ENCODE measurements at places on chromosomes 16 and 17.

GRCh38 chr17:8292639-8293395, 2.4 kb downstream of the SLC25A35 start:
- DNase-seq, result no peak

GRCh38 chr17:73292031-73292531, 19.7 kb downstream of the CDC42EP4 start:
- no peak for DNase-seq

- no peak for DNase-seq
These were observed 8.0 kb upstream of the HES7 start for GRCh38 chr17:8131844-8132441.

DNA sequence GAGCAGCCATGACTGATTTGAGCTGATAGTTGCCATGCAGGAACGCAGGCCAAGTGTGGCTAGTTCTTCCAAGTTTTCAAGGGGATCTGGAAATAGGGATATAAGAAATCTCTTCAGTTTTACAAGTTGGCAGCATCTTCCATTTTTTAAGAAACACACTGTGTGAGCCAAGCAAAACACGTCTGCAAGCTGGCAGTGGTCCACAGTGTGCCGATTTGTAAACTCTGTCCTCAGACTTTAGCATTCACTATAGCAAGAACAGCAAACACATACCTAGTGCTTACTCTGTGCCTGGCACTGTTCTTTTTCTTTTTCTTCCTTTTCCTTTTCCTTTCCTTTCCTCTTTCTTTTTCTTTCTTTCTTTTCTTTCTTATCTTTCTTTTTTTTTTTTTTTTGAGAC, 2.9 kb downstream of the ORAI3 start:
- DNase-seq, result no peak

DNA sequence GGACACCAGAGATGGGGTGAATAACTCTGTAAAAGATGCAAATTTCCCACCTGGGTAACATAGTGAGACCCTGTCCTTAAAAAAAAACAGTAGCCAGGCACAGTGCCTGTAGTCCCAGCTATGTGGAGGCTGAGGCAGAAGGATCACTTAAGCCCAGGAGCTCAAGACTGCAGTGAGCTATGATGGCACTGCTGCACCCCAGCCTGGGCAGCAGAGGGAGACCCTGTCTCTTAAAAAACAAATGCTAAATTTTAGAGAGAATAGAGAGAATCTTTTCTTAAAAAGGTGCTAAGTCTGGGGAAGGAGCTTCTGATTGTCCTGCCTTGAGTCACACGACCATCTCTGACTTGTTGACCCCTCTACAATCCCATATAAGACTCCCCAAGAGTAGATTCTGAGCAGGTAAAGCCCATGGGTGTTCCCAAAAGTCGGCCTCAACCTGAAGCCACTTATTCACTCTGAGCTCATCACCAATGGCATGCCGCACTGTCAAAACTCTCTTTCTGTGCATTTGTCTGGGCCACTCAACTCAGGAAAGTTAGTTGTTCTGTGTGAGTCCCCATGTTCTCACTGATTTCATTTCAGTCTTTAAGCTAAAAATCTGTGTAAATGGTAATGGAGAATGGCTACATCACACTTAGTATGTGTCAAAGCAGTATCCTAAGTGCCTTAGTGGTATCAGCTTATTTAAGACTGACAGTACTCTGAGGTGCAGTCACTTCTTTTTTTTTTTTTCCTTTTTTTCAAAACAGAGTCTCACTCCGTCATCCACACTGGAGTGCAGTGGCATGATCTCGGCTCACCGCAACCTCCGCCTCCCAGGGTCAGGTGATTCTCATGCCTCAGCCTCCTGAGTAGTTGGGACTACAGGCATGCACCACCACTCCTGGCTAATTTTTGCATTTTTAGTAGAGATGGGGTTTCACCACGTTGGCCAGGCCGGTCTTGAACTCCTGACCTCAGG, 41.6 kb downstream of the PRKCB start:
- no peak for DNase-seq

- DNase-seq, result no peak
These were observed 4.3 kb downstream of the TRAF4 start for GRCh38 chr17:28747801-28748750.

DNA sequence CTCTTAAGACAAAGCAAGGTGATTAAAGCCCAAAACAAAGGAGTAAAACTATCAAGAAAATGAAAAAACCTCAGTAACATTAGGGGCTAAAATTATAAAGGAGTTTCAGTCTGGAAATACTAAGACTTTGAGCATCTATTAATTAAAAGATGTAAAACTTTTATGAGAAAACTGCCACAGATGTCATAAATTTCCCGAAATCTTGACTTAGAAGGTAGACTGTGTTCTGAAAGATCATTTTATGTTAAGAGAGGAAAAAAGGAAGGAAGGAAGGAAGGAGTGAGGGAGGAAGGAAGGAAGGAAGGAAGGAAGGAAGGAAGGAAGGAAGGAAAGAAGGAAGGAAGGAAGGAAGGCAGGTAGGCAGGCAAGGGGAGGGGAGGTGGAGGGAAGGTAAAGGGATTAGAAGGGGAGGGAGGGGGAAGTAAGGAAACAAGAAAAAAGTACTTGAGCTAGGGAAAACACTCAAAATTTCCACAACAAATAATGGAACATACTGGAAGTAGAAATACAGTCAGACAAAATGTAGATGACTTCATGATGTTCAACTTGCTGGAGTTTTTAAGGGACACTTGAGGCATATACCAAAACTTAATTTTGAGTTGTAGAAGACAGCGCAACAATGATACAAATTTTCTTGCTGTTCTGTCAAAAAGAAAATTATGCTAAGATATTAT, 2.0 kb downstream of the KRTAP4-5 start:
- no peak for DNase-seq

DNA sequence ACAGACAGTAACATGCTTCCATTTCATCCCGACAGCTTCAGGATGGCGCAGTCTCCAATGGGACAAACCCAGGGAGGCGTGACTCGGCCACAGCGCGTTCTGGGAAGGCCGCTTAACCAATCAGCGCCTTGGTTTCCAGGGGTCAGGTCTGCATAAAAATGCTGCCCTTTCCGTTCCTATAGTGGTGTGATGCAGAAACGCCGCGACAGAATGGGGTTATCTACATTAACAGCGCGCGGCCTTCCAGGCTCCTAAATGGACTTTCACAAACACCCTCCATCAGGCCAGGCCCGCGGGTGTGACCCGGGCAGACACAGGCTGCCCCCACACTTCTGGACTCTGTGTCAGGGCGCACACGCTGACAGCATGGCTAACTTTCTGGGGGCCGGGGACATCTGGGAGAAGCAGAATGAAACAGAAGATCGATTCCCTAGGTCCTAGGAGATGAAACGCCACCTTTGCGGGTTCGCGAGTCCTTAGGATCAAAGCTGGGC, 792 bp downstream of the TMEM231 start:
- no peak for DNase-seq

DNA sequence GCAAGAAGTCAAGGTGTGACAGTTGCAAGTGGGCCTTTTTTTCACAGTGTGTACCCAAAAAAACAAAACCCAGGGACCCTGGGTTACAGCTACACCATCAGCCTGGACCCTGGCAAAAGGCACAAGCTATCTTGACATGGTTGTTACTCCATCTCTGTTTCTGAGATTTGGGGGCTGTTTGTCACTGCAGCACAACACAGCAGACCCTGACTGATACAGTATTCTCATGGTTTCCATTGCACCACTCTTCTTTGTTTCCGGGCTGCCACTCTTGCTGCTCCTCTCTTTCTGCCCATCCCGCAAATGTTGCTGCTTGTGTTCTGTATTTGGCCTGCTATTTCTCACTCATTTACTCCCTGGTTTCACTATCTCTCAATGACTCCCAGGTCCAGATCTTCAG, 55.2 kb downstream of the C16orf78 start:
- DNase-seq, result no peak

- DNase-seq, result no peak
These were observed 149.6 kb downstream of the SOX9 start for GRCh38 chr17:72270273-72270924.

Measured in CD4-positive, alpha-beta T cell treated with Interleukin-4 for 4 hours (primary cell).